AG10803 (cell line): ENCODE measurements at places on chromosomes 7 and 10.
A peak's percentile ranks its signal among the peaks of the same experiment; 100 is the strongest.

- no peak for DNase-seq
Observed at GRCh38 chr10:74888962-74889661, 62.7 kb downstream of the KAT6B start.

GRCh38 chr10:33382921-33383713, 48.6 kb upstream of the NRP1 start:
- peak; percentile 26 for DNase-seq

- DNase-seq, result no peak
Observed at GRCh38 chr7:77837275-77837674, 38.7 kb downstream of the PHTF2 start.

- DNase-seq, result peak; percentile 27
Observed at GRCh38 chr10:71259815-71260501, 47.6 kb downstream of the UNC5B start.

DNA sequence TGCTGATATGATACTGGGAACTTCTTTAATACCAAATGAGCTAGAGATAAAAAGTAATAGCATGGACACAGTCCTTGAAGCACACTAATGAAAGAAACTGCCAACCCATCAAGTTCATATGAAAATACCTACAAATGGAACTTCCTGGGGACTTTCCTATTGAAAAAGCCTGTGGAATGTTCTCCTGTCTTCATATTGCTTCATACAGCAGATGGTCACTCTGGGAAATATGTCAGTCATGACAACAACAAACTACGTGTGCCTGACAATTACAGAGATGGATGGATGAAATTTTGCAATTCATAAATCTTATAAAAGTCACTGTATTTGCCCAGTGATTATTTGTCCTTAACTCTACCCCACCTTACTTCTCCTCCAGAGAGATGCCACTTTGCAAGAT, 106.6 kb upstream of the COL1A2 start:
- peak; percentile 67 for DNase-seq
